H1 (cell line): ENCODE measurements at places on chromosomes 7 and 10. TPM values are rescaled to one million over a fixed set of nuclear protein-coding genes. Genes with fewer than 3 reads are reported as not detected.

Gene SSMEM1
- not detected in 2 replicates for polyA plus RNA-seq

Gene PLAU
- polyA plus RNA-seq, result 15.8 and 16.2 TPM in 2 replicates

Gene LIPF
- polyA plus RNA-seq, result not detected in 2 replicates

Gene PSD
- polyA plus RNA-seq, result 5.4 and 8.0 TPM in 2 replicates

Gene EPHB6
- polyA plus RNA-seq, result 19.7 and 27.3 TPM in 2 replicates

Gene SPRN
- 0.23 and 0.30 TPM in 2 replicates for polyA plus RNA-seq

Gene VIPR2
- 6.3 and 10.9 TPM in 2 replicates for polyA plus RNA-seq

Gene SPDYE8
- polyA plus RNA-seq, result not detected in 2 replicates

Gene ZNF365
- 0.24 and 0.41 TPM in 2 replicates for polyA plus RNA-seq

Gene CPN1
- polyA plus RNA-seq, result 0.20 and 0.61 TPM in 2 replicates

Gene GPR15LG
- not detected in 2 replicates for polyA plus RNA-seq

Gene PRKRIP1
- 11.1 and 16.8 TPM in 2 replicates for polyA plus RNA-seq

Gene AUTS2
- polyA plus RNA-seq, result 25.9 and 44.3 TPM in 2 replicates

Gene PDZD7
- polyA plus RNA-seq, result 1.6 and 1.7 TPM in 2 replicates

Gene HOGA1
- 0.57 and 1.00 TPM in 2 replicates for polyA plus RNA-seq

Gene SEMA3E
- 0.94 and 1.3 TPM in 2 replicates for polyA plus RNA-seq

Gene PON3
- not detected in 2 replicates for polyA plus RNA-seq

Gene WEE2
- 0.02 TPM in 1 of 2 replicates, not detected in the other for polyA plus RNA-seq

Gene NPC1L1
- 0.14 and 0.21 TPM in 2 replicates for polyA plus RNA-seq

Gene HOXA10
- polyA plus RNA-seq, result not detected in 2 replicates

Gene SMO
- polyA plus RNA-seq, result 67.6 and 75.0 TPM in 2 replicates

Gene PKD2L1
- polyA plus RNA-seq, result 0.20 and 0.33 TPM in 2 replicates

Gene AGMO
- 0.22 and 0.45 TPM in 2 replicates for polyA plus RNA-seq

Gene SPDYE6
- polyA plus RNA-seq, result not detected in 2 replicates

Gene CCDC172
- 0.91 and 1.1 TPM in 2 replicates for polyA plus RNA-seq

Gene SLC37A3
- polyA plus RNA-seq, result 71.0 and 74.1 TPM in 2 replicates

Gene CCDC146
- polyA plus RNA-seq, result 0.35 and 0.88 TPM in 2 replicates

Gene SEMA3A
- 4.9 and 8.1 TPM in 2 replicates for polyA plus RNA-seq

Gene POLR3A
- 10.6 and 11.3 TPM in 2 replicates for polyA plus RNA-seq

Gene RHEB
- polyA plus RNA-seq, result 50.4 and 60.8 TPM in 2 replicates

Gene ELN
- 5.1 and 5.4 TPM in 2 replicates for polyA plus RNA-seq

Gene RPS24
- polyA plus RNA-seq, result 2,240 and 3,943 TPM in 2 replicates

Gene FOXI2
- polyA plus RNA-seq, result 1.0 and 1.9 TPM in 2 replicates

Gene RAB18
- polyA plus RNA-seq, result 7.5 and 14.7 TPM in 2 replicates

Gene EMX2
- not detected in 2 replicates for polyA plus RNA-seq

Gene IFIT1B
- polyA plus RNA-seq, result not detected in 2 replicates

Gene MAGI2
- polyA plus RNA-seq, result 5.2 and 6.0 TPM in 2 replicates

Gene JAZF1
- polyA plus RNA-seq, result 2.6 and 4.9 TPM in 2 replicates

Gene TMEM139
- polyA plus RNA-seq, result 6.7 and 7.6 TPM in 2 replicates

Gene VAX1
- 0.09 TPM in 1 of 2 replicates, not detected in the other for polyA plus RNA-seq

Gene ZNF804B
- 0.02 TPM in 1 of 2 replicates, not detected in the other for polyA plus RNA-seq

Gene C7orf57
- 0.08 and 0.25 TPM in 2 replicates for polyA plus RNA-seq

Gene MMP21
- polyA plus RNA-seq, result 0.05 TPM in 1 of 2 replicates, not detected in the other
